ENCODE measurements at places on chromosomes 7 and 10. TPM values are rescaled to one million over a fixed set of nuclear protein-coding genes. Genes with fewer than 3 reads are reported as not detected.

ELAPOR2 gene
- total RNA-seq = 1.3 TPM

IL6 gene
- total RNA-seq = 18.3 TPM

DNA sequence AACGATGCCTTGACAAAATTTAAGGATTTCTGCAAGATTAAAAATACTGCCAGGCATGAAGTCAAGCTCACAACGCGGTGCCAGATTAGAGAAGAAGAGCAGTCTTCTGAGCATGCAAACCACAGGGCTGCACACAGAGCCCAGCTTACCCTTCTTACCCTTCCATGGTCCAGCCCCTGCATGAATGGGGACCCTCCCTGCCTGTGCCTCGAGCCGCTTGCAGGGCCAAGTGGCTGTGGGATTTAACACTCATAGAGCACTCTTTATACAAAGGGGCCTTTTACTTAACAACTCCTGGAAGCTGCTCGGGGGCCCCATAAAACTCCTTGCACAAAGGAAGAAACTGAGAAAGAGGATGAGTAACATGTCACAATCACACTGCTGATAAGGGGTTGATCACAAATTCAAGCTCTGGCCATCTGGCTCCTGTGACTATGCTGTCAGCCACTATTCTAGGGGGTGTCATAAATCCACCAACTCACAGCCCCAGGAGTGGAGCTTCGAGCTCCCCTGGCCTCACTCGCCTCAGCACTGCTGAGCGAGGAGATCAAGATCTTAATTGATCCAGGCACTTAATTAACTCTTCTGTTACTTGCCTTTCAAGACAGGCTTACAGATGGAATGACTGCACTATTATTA lies 514.8 kb downstream of the TNS3 start:
- peaks cover 22% of the 10 kb centered on the region for H3K27me3 ChIP-seq
- no peak overlapping the region for H3K4me3 ChIP-seq
- no peak for DNase-seq
- H3K27ac ChIP-seq = no peak overlapping the region
- no peaks in the 10 kb centered on the region for H3K36me3 ChIP-seq

DNA sequence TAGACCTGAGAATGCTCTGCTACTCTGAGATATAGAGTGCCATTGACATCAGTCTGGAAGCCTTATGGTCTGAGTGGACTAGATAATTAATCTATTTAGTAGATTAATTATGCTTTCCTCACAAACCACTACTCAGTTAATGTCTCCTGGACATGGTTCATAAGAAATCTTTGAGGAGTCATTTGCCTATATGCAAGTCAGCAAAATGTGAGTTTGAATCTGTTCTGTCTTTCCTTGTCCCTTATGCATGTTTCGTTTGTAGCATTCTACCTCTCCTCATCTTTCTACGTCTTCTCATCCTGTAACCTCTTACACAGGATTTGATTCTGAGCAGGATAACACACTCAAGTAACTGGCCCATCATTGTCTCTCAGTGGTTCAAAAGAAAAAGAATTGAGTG lies 735.4 kb upstream of the LRRTM3 start:
- H3K36me3 ChIP-seq = no peaks in the 10 kb centered on the region
- H3K27ac ChIP-seq = no peak overlapping the region
- H3K4me1 ChIP-seq = no peaks in the 10 kb centered on the region
- DNase-seq = no peak
- no peaks in the 10 kb centered on the region for H3K27me3 ChIP-seq

- no peak for DNase-seq
- H3K27ac ChIP-seq = no peak overlapping the region
- H3K27me3 ChIP-seq = no peaks in the 10 kb centered on the region
- no peak overlapping the region for H3K4me3 ChIP-seq
These were observed 14.5 kb upstream of the RNF216 start for GRCh38 chr7:5795752-5796475.
